ENCODE measurements at places on chromosomes 1 and 21. TPM values are rescaled to one million over a fixed set of nuclear protein-coding genes. Genes with fewer than 3 reads are reported as not detected.
A peak's percentile ranks its signal among the peaks of the same experiment; 100 is the strongest.

The AK5 gene
- 3.4 TPM for total RNA-seq

DNA sequence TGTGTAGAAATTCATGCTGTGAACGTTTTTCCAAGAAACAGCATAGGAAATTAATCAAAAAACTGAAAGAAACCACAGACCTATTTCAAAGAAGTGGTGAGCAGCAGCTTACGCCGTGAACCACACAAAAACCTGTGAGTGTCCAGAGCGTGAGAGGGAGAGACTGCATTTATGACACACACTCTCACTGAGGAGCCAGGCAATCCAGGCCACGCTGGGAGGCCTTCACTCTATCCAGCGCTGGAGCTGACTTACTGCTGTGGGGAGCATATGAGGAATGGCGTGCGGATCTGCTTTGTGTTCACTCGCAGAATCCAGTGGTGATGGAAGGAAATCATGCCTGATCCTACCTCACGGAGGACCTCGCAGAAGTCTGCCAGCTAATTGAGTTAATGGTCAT, 12.7 kb downstream of the ADAMTS1 start:
- H3K4me1 ChIP-seq = peaks cover 15% of the 10 kb centered on the region
- no peak overlapping the region for H3K27ac ChIP-seq
- DNase-seq = no peak
- no peaks in the 10 kb centered on the region for H3K27me3 ChIP-seq

DNA sequence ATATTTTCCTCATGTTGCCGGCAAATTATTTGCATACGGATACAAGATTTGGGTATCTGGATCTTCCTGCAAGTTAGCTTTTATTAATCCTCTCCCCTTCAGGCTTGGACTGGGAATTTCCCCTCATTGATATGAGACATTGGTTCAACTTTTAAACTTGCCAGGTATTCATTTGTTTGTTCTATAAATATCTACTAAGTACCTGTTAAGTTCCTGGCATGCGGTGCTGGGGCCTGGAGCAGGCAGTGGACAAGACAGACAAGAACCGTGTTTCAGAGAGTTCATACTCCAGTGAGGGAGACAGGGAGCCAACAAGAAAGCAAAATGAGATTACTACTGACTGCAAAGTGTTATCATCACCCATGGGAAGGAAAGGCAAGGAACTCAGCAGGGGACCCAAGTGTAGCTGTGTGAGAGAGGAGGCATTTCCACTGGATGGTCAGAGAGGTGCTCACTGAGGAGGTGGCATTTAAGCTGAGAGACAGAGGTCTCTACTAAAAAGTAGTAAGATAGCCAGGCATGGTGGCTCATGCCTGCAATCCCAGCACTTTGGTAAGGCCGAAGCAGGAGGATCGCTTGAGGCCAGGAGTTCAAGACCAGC, 39.1 kb upstream of the FHAD1 start:
- no peak overlapping the region for H3K27ac ChIP-seq
- H3K4me1 ChIP-seq = peaks cover 23% of the 10 kb centered on the region
- no peak for DNase-seq

The CELA2B gene
- total RNA-seq = not detected

DNA sequence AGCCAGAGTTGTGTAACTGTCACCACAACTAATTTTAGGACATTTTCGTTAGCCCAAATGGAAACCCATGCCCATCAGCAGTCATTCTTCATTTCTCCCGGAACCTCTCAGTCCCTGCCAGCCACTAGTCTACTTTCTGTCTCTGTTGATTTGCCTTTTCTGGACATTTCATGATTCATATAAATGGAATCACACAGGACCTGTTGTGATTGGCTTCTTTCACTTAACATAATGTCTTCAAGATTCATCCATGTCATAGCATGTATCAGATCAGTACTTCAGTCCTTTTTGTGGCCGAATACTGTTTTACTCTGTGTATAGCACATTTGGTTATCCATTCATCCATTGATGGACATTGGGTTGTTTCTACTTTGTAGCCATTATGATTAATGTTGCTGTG, 7.1 kb downstream of the SLC66A1 start:
- no peak overlapping the region for H3K4me3 ChIP-seq
- no peak overlapping the region for H3K27ac ChIP-seq
- no peak for DNase-seq
- H3K36me3 ChIP-seq = no peaks in the 10 kb centered on the region
- peaks cover 15% of the 10 kb centered on the region for H3K4me1 ChIP-seq

GRCh38 chr21:43358940-43359822, 67.8 kb downstream of the SIK1 start:
- H3K27me3 ChIP-seq = no peaks in the 10 kb centered on the region
- H3K4me3 ChIP-seq = no peak overlapping the region

- no peaks in the 10 kb centered on the region for H3K36me3 ChIP-seq
- DNase-seq = no peak
- no peaks in the 10 kb centered on the region for H3K27me3 ChIP-seq
- H3K4me1 ChIP-seq = peaks cover 25% of the 10 kb centered on the region
- H3K4me3 ChIP-seq = no peak overlapping the region
Observed at GRCh38 chr1:183879966-183880365, 75.0 kb downstream of the RGL1 start.

DNA sequence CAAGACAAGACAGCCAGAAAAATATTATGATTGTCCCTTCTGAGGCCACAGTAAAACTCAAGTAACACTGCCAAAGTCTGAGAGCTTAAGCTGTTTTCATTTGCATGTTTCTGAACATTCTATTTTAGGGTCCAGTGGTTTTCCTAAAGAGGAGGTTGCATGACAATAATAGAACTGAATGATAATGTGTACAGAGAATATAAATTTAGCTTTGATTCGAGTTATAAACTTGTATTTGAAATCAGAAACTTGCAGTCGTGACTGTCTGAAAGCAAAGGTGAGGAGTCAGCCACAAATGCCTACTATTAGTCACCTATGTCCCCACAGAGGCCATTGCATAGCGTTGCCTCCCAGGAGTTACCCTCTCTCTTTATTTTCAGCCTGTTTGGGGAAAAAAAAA, 363.1 kb upstream of the ADGRL2 start:
- H3K4me1 ChIP-seq = no peaks in the 10 kb centered on the region
- DNase-seq = no peak
- peaks cover 41% of the 10 kb centered on the region for H3K27me3 ChIP-seq
- no peak overlapping the region for H3K4me3 ChIP-seq
- no peaks in the 10 kb centered on the region for H3K36me3 ChIP-seq

- H3K27ac ChIP-seq = no peak overlapping the region
- DNase-seq = no peak
- H3K4me1 ChIP-seq = no peaks in the 10 kb centered on the region
- no peaks in the 10 kb centered on the region for H3K36me3 ChIP-seq
- H3K27me3 ChIP-seq = no peaks in the 10 kb centered on the region
Observed at GRCh38 chr1:30763651-30764248, 6.2 kb upstream of the LAPTM5 start.

DNA sequence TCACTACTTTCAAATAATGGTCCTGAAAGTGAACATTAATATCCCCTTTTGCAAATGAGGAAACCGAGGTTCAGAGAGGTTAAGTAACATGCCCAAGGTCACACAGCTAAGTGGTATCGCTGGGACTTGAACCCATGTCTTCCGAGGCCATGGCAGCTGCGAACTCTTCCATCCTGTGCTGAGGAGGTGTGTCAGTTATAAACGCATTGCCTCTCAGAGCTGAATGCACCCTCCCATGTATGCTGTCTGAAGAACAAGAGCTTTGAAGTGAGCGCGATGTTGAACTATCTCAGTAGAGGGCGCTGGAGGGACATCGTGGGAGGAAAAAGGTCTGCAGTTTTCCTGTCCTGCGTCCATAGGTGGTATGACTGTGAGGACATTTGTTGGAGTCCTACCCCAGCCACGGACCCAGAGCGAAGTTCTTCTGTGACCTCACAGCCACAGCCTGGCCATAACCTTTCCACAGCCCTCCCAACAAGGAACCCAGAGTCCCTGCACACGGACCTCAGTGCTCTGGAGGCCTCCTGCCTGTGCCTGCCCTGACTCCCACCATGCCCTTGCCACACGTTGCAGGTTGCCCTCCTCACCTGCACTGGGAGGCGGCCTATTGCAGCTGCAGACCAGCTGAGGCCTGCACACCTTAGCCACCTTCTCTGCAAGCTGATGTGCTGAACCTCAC, 7.5 kb downstream of the MYOC start:
- H3K4me3 ChIP-seq = no peak overlapping the region
- no peaks in the 10 kb centered on the region for H3K36me3 ChIP-seq
- no peak overlapping the region for H3K27ac ChIP-seq
- H3K27me3 ChIP-seq = peaks cover 11% of the 10 kb centered on the region
- peak; percentile 100 for DNase-seq

The LCE1F gene
- total RNA-seq = not detected

Measured in PC-3 (cell line).